Cerebellum (tissue), 4 donors: ENCODE measurements at places on chromosomes 7 and 10. TPM values are rescaled to one million over a fixed set of nuclear protein-coding genes. Genes with fewer than 3 reads are reported as not detected.

Gene AVPI1
- total RNA-seq, result 1.3 TPM

Gene DKK1
- 2.0 TPM for total RNA-seq

Gene GIMAP2
- 3.1 TPM for total RNA-seq

Gene INSYN2A
- total RNA-seq, result 12.6 TPM

Gene SCRN1
- 96.3 TPM for total RNA-seq

Gene ATRNL1
- 419 TPM for total RNA-seq

Gene GPRIN2
- 32.0 TPM for total RNA-seq

Gene EIF3B
- 57.8 TPM for total RNA-seq

Gene IDI2
- not detected for total RNA-seq

Gene MMD2
- total RNA-seq, result 5.2 TPM

Gene PAOX
- total RNA-seq, result 7.1 TPM

Gene HPSE2
- total RNA-seq, result not detected

Gene CALY
- 6.6 TPM for total RNA-seq

Gene OR2A7
- 0.91 TPM for total RNA-seq

Gene DENND2A
- total RNA-seq, result 31.7 TPM

Gene EN2
- 11.9 TPM for total RNA-seq

Gene CRYGN
- not detected for total RNA-seq

Gene NT5C2
- total RNA-seq, result 130 TPM

Gene GCK
- total RNA-seq, result 7.7 TPM

Gene IKZF1
- 2.4 TPM for total RNA-seq
